Natural killer cell (primary cell): ENCODE measurements at places on chromosomes 5 and 9. TPM values are rescaled to one million over a fixed set of nuclear protein-coding genes. Genes with fewer than 3 reads are reported as not detected.
A peak's percentile ranks its signal among the peaks of the same experiment; 100 is the strongest.

GRCh38 chr5:150256410-150257064 lies 33.0 kb downstream of the CAMK2A start:
- no peaks in the 10 kb centered on the region for H3K4me1 ChIP-seq
- H3K27ac ChIP-seq, result no peak overlapping the region
- DNase-seq, result no peak
- no peaks in the 10 kb centered on the region for H3K36me3 ChIP-seq
- H3K4me3 ChIP-seq, result no peak overlapping the region

The NCS1 gene
- 1.4 TPM for total RNA-seq

GRCh38 chr5:25090854-25091253 lies 446.1 kb upstream of the CDH10 start:
- no peak overlapping the region for H3K27ac ChIP-seq
- no peak overlapping the region for H3K4me3 ChIP-seq
- H3K4me1 ChIP-seq, result no peaks in the 10 kb centered on the region
- no peak for DNase-seq
- no peaks in the 10 kb centered on the region for H3K27me3 ChIP-seq

The SHOC1 gene
- total RNA-seq, result not detected

- no peak for DNase-seq
- H3K4me1 ChIP-seq, result no peaks in the 10 kb centered on the region
- no peak overlapping the region for H3K4me3 ChIP-seq
- no peaks in the 10 kb centered on the region for H3K27me3 ChIP-seq
- H3K36me3 ChIP-seq, result no peaks in the 10 kb centered on the region
- no peak overlapping the region for H3K27ac ChIP-seq
Measured at GRCh38 chr9:75691408-75691807, 199.1 kb upstream of the PCSK5 start.

The IQGAP2 gene
- 172 TPM for total RNA-seq

GRCh38 chr5:39106322-39106721 lies 32.1 kb upstream of the RICTOR start:
- H3K36me3 ChIP-seq, result peaks cover 66% of the 10 kb centered on the region
- no peak overlapping the region for H3K4me3 ChIP-seq
- no peaks in the 10 kb centered on the region for H3K4me1 ChIP-seq
- no peak overlapping the region for H3K27ac ChIP-seq
- no peak for DNase-seq

The BSPRY gene
- 5.5 TPM for total RNA-seq

DNA sequence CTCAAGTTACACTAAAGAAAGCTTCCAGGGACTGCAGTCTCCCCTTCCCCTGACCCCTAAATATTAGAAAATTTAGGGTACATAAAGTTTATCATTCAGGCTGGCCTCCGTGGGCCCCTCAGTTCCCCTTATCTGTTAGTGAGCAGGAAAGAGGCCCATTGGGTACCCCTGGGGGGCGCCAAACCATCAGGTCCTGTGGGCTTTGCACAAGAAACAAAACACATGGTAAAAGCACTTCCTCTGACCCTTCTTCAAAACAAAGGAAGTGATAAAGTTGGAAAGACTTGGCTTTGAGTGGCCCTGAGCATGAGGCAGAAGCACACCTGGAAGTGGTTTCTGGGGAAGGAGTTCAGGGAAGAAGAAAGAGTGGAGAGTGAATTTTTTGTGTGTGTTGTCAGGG lies 213.0 kb downstream of the SMARCA2 start:
- H3K4me3 ChIP-seq, result no peak overlapping the region
- no peaks in the 10 kb centered on the region for H3K36me3 ChIP-seq

DNA sequence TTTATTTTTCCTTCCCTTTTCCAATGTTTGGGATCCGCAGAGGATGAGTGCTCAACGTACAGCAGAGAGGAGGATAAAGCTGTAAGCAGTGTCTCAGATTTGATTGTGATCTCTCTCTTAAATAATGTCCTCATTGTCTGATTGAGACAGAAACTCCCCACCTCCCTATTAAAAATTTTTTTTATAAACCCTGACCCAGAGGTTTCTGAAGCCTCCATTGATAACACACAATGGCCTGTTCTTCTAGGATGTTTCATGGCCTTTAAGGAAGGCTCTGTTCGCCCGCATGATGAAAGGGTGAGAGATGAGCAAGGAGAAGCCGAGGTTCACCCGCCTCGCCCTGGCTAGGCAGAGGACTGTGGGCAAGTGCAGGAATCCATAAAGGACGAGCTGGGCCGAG lies 138.2 kb upstream of the GAS1 start:
- H3K27ac ChIP-seq, result no peak overlapping the region
- no peak for DNase-seq
- H3K36me3 ChIP-seq, result no peaks in the 10 kb centered on the region

The CFAP77 gene
- not detected for total RNA-seq

- H3K36me3 ChIP-seq, result no peaks in the 10 kb centered on the region
- no peak overlapping the region for H3K27ac ChIP-seq
- no peak for DNase-seq
- H3K27me3 ChIP-seq, result no peaks in the 10 kb centered on the region
Measured at GRCh38 chr5:56244627-56245026, 11.5 kb upstream of the ANKRD55 start.

- DNase-seq, result no peak
- H3K27ac ChIP-seq, result no peak overlapping the region
- H3K4me3 ChIP-seq, result no peak overlapping the region
- H3K27me3 ChIP-seq, result no peaks in the 10 kb centered on the region
- no peaks in the 10 kb centered on the region for H3K4me1 ChIP-seq
Measured at GRCh38 chr5:163658702-163659567, 153.5 kb downstream of the MAT2B start.

DNA sequence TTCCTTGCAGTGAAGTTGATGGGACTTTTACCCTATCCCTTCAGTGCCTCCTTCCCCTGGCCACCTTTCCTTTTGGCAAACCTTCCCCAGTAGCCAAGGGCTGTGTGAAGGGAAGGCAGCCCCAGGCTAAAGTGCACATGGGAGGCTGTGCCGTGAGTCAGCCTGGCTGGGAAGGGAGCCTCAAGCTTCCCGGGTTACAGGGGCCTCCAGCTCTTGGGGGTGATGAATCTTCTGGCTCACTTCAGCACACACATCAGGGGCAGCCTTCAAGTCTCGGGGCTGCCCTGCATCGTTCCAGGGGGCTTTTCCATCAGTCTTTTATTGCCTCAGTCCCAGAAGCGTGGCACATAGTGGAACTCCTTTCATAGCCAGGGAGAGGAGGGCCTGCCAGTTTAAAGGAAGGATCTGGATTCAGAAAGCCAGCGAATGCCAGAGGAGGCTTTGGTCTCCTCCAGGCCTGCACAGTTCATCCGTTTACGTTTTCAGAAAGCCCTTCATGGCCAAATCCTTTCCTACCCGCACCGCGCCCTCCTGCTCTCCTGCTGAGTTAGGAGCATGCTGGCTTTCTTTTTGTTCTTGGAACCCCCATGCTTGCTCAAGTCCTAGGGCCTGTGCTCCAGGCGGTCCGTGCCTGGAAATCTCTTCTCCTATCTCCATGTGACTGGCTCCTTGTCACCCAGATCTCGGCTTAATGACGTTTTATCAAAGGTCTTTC lies 134.8 kb upstream of the KLF4 start:
- no peaks in the 10 kb centered on the region for H3K36me3 ChIP-seq
- no peaks in the 10 kb centered on the region for H3K4me1 ChIP-seq
- no peak overlapping the region for H3K4me3 ChIP-seq

The CCDC152 gene
- 4.9 TPM for total RNA-seq

The LCN1 gene
- not detected for total RNA-seq

- H3K27me3 ChIP-seq, result no peaks in the 10 kb centered on the region
- H3K4me1 ChIP-seq, result no peaks in the 10 kb centered on the region
- no peak overlapping the region for H3K4me3 ChIP-seq
- no peaks in the 10 kb centered on the region for H3K36me3 ChIP-seq
- H3K27ac ChIP-seq, result no peak overlapping the region
Measured at GRCh38 chr5:168786147-168786546, 207.0 kb upstream of the PANK3 start.

DNA sequence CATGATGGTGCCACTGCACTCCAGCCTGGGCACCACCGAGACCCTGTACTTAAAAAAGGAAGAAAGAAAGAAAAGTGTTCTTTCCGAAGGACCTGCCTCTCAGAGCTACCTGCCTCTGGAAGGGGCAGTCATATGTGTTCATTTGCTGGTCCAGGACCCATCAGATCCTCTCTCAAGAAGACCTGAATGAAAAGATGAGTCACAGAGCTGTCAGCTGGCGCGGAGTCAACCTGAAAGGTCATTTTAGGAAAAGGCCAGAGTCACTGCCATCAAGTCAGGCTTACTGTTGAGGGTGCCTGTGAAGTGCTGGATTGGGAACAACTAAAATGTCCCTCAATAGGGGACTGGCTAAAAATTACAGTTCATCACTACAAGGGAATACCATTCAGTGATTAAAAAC lies 14.9 kb upstream of the HRH2 start:
- no peak overlapping the region for H3K4me3 ChIP-seq
- H3K4me1 ChIP-seq, result peaks cover 2% of the 10 kb centered on the region
- no peaks in the 10 kb centered on the region for H3K27me3 ChIP-seq

GRCh38 chr9:2414465-2414864 lies 207.1 kb upstream of the VLDLR start:
- H3K4me1 ChIP-seq, result no peaks in the 10 kb centered on the region
- no peaks in the 10 kb centered on the region for H3K36me3 ChIP-seq
- no peaks in the 10 kb centered on the region for H3K27me3 ChIP-seq

- H3K4me3 ChIP-seq, result no peak overlapping the region
- peaks cover 73% of the 10 kb centered on the region for H3K36me3 ChIP-seq
- DNase-seq, result no peak
- no peak overlapping the region for H3K27ac ChIP-seq
Measured at GRCh38 chr9:36346569-36346968, 53.5 kb downstream of the RNF38 start.

DNA sequence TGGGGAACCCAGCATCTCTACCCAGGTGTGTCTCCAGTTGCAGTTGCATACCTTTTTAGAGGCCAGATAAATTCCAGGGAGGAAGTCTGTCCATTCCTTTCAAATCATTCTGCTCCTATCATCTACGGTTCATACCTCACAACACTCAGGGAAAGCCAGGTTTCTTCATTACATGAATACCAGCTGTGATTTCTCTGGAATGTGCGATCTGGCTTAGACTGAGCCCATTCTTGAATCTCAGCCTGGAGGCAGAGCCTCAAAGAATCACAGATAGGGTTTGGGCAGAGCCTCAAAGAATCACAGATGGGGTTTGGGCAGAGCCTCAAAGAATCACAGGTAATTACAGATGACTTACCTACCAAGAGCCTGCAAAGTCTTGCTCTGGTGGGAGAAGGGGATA lies 7.2 kb downstream of the P4HA2 start:
- no peak overlapping the region for H3K4me3 ChIP-seq
- H3K27ac ChIP-seq, result no peak overlapping the region
- H3K36me3 ChIP-seq, result no peaks in the 10 kb centered on the region
- H3K4me1 ChIP-seq, result peaks cover 3% of the 10 kb centered on the region

The C9orf50 gene
- not detected for total RNA-seq

The PPP3R2 gene
- not detected for total RNA-seq

DNA sequence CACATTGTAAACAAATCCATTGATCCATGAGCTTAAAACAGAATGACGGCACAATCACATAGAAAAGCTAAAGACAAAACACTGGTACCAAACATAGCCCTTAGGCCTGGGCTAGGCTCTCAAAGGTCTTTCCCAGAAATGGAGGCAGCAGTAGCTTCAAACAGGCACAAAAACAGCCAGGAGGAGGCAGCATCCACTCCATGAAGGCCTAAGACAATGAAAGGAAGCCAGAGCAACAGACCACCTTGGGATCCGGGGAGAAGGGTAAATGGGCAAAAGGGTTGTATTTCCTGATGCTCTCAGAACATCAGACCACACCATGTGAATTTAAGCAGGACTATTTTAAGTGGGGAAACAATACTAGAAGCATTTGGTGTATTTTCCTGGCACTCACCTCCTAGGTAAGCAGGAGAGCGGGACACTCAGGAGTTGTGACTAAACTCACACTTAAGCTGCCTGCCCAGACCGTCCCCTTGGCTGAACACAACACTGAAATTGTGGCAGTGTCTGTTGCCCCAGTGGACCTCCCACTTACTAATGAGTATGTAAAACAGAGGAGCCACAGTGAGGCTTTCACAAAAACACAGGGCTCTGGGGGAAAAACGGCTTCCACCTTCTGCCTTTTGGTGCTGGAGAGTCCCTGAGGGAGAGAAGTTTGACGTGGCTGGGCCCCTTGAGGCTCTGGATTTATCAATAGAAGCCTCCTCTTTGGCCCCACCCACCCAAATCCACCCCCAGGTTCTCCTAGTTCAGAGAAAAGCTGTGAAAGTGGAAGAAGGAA lies 11.9 kb downstream of the GNPDA1 start:
- H3K4me3 ChIP-seq, result no peak overlapping the region
- peaks cover 3% of the 10 kb centered on the region for H3K4me1 ChIP-seq
- H3K27me3 ChIP-seq, result no peaks in the 10 kb centered on the region
- H3K36me3 ChIP-seq, result peaks cover 35% of the 10 kb centered on the region
- peak; percentile 46 for DNase-seq
- no peak overlapping the region for H3K27ac ChIP-seq

GRCh38 chr9:17863213-17863883 lies 284.5 kb downstream of the SH3GL2 start:
- DNase-seq, result no peak
- H3K27me3 ChIP-seq, result no peaks in the 10 kb centered on the region
- H3K36me3 ChIP-seq, result no peaks in the 10 kb centered on the region
- no peak overlapping the region for H3K27ac ChIP-seq
- H3K4me3 ChIP-seq, result no peak overlapping the region
- H3K4me1 ChIP-seq, result no peaks in the 10 kb centered on the region

DNA sequence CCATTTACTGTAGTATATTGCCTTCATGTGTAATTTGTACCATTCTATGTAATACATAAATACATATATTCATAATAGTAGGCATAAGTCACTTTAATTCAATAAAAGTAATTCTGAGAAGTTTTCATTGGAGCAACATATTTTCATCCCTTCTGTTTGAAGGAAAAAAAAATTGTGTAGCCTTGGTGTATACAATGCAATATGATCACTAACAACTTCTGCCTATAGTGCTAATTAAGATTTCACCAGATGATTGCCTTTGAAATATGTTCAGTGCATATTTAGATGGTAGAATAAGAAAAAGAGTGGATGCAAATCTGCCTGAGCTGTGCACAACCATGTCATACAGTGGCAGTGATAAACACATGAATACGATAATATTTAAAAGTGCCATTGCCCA lies 996.8 kb downstream of the EFNA5 start:
- no peaks in the 10 kb centered on the region for H3K4me1 ChIP-seq
- H3K27ac ChIP-seq, result no peak overlapping the region
- H3K4me3 ChIP-seq, result no peak overlapping the region
- H3K27me3 ChIP-seq, result no peaks in the 10 kb centered on the region
- H3K36me3 ChIP-seq, result no peaks in the 10 kb centered on the region

GRCh38 chr5:135576075-135576599 lies 2.7 kb downstream of the CXCL14 start:
- no peaks in the 10 kb centered on the region for H3K4me1 ChIP-seq
- DNase-seq, result no peak
- H3K4me3 ChIP-seq, result no peak overlapping the region
- H3K27me3 ChIP-seq, result peaks cover 8% of the 10 kb centered on the region
- no peaks in the 10 kb centered on the region for H3K36me3 ChIP-seq
- no peak overlapping the region for H3K27ac ChIP-seq

The C9 gene
- total RNA-seq, result not detected

GRCh38 chr5:14373685-14374084 lies 207.9 kb upstream of the OTULINL start:
- H3K27me3 ChIP-seq, result no peaks in the 10 kb centered on the region
- peaks cover 19% of the 10 kb centered on the region for H3K4me1 ChIP-seq
- H3K27ac ChIP-seq, result no peak overlapping the region
- H3K4me3 ChIP-seq, result no peak overlapping the region
- H3K36me3 ChIP-seq, result peaks cover 25% of the 10 kb centered on the region
- DNase-seq, result no peak
